Cerebellar cortex (tissue), 1 donor: ENCODE measurements at places on chromosomes 16 and 17.

GRCh38 chr17:43791589-43791988 is 11.4 kb downstream of the CFAP97D1 start:
- DNase-seq, result peak; percentile 58

DNA sequence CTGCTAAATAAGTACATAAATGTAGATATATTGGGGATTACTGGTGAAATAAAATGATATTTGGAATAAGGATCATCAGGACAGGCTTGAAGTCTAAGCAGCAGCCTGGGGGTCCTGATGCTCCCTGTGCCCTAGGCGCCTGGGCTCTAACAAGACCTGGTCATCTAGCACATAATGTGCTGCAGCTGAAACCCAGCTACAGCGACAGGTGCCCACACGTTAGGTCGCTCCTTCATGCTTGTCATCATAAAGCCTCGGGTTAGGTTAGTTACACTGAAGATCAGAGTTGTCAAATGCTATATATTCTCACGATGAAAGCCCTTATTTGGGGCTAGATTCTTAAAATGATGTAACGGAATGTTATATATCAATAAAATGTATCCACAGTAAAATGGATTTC is 11.5 kb downstream of the NARF start:
- DNase-seq, result no peak

GRCh38 chr16:5621826-5622225 is 524.2 kb upstream of the EEF2KMT start:
- DNase-seq, result no peak

- DNase-seq, result peak; percentile 91
These were observed 14.1 kb upstream of the RGS9 start for GRCh38 chr17:65122836-65123756.

GRCh38 chr16:74071996-74072535 is 224.5 kb upstream of the PSMD7 start:
- DNase-seq, result no peak

GRCh38 chr16:4347010-4347409 is 4.1 kb downstream of the PAM16 start:
- no peak for DNase-seq

DNA sequence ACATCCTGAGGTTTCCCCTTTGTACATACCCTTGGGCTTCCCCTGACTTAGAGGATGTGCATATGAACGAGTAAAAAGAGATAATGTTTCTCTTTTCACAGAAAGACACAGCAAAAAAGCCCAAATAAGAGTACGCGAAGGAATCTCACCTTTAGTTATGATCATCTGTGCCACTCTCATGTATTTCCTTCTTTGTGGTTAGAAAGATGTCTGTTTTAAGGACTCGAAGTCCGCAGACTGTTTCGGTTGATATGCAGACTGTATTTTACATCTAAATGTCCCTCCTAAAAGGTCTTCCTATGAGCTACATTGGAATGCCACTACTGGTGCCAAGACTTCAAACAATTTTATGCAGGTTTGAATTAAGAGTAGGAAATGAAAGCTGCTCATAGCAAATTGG is 102.3 kb upstream of the GOT2 start:
- no peak for DNase-seq

GRCh38 chr16:88772871-88773811 is 11.9 kb downstream of the PIEZO1 start:
- DNase-seq, result peak; percentile 86
